ENCODE measurements at places on chromosomes 16 and 17.

DNA sequence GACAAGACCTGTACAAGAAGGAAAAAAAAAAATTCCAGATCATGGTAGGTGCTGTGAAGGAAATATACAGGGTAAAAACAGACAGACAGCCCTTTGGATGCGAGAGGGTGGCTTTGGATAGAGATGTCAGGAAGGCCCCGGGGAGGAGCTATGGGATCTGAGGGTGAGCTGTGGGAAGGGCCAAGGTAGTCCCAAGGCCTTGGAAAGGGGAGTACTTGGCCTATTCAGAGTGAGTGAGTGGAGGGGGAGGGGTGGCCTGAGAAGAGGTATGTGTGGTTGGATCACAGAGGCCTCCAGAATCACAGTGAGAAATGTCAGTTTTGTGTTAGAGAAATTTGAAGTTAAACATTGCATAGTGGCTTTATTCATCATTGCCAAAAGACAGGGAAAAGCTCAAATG, 31.2 kb upstream of the AKTIP start:
- no peak for DNase-seq

DNA sequence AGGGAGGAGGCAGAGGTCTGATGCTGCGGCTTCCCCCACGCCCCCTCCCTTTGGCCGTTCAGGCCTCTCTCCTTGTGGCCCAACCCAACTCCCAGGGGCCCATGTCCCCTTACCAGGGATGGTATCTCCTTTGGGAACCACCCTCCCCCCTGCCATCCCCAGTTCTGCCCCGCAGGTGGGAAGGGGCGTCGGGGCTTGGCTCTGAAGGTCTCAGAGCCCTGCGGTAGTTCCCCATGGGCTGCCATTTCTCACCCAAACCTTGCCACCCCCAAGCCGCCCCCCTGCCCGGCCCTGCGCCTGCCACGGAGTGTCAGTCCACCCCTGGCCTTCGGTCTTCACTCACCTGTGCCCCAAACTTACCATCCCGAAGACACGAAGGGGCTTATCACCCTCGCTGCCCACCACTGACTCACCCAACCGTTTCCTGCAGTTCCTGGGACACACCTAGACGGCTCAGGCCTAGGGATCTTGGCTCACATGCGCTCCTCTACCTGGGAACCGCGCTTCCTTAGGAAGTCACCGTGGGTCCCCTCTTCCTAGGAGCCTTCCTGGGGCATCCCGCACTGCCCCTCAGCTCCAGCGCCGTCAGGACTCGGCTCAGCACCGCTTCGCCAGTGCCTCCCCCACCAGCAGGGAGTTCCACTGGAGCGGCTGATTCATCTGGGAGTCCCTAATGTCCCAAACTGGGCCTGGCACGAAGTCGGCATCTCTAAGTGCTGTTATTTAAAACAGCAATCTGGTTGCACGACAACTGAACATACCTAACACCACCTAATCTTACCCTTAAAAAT, 1.1 kb upstream of the DOC2A start:
- DNase-seq, result no peak

GRCh38 chr17:36921095-36921851, 16.0 kb upstream of the LHX1 start:
- DNase-seq, result no peak

GRCh38 chr17:14144508-14144907, 75.2 kb downstream of the COX10 start:
- DNase-seq, result no peak

GRCh38 chr16:55615071-55615470, 40.7 kb upstream of the SLC6A2 start:
- no peak for DNase-seq

DNA sequence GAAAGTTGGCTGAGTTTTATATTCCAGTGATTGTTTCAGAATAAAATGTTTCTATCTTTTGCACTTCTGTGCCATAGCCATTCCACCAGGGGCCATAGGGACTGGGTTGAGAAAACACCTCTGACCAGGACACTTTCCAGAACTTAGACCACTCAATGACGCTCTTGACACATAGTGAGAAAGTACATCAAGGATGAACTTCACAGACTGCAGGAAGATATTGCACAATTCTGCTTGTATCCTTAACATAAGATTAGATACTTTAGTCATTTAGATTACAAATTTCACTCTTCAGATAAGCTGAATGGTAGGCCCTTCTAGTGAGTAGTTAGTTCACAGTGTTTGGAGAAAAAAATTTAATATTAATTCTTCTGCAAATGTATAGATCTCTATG, 13.0 kb upstream of the MPHOSPH6 start:
- DNase-seq, result no peak

- no peak for DNase-seq
Observed at GRCh38 chr17:1752425-1753262, 9.2 kb upstream of the SERPINF1 start.

All from GM04504 (cell line).